Germinal center (tissue), 1 donor: ENCODE measurements at places on chromosomes 6 and 20.

- no peak for DNase-seq
These were observed 15.1 kb downstream of the SLC22A3 start for GRCh38 chr6:160363016-160363996.

DNA sequence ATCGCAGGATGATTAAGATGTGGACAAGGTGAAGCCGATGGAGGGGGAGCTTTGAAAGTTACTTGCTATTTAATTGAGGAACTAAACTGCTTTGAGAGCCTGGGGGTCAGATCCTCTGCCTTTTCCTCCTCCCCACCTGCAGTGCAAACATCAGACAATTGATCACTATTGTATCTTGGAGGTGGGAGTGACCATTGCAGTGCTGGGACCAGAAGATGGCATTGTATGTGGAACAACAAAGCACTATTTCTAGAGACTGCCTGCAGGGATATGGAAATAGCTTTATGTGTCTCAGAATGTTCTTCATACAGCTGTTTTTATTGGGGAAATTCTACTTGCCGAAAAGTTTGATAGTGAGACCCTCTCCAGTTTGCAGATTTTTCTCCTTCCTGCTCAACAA is 4.2 kb downstream of the MOG start:
- no peak for DNase-seq

DNA sequence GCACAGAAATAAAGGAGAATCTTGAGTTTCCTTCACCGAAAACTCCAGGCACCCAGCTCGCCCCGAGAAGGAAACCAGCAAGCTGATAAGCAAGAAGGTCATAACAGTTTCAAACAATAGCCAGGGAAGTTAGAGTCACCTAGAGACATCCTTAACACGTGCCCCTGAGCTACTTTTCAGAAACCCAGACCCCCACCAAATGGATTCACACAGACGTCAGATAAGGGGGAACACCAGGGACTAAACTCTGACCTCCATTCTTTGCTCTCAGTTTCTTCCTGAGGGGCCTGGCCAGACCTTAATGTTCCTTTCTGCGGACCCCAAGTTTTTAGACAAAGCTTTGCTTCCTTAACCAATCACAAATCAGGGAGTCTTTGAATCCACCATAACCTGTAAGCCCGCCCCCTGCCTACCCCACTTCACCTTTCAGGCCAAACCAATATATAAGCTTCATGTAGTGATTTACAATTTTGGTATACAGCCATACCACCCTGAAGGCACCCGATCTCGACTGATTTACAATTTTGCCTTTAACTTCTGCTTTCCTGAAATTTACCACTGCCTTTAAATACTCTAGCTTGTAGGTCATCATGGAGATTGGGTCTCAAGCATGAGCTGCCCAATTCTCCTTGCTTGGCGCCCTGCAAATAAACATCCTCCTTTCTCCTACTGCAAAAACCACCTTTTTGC is 11.7 kb downstream of the SOD2 start:
- no peak for DNase-seq

DNA sequence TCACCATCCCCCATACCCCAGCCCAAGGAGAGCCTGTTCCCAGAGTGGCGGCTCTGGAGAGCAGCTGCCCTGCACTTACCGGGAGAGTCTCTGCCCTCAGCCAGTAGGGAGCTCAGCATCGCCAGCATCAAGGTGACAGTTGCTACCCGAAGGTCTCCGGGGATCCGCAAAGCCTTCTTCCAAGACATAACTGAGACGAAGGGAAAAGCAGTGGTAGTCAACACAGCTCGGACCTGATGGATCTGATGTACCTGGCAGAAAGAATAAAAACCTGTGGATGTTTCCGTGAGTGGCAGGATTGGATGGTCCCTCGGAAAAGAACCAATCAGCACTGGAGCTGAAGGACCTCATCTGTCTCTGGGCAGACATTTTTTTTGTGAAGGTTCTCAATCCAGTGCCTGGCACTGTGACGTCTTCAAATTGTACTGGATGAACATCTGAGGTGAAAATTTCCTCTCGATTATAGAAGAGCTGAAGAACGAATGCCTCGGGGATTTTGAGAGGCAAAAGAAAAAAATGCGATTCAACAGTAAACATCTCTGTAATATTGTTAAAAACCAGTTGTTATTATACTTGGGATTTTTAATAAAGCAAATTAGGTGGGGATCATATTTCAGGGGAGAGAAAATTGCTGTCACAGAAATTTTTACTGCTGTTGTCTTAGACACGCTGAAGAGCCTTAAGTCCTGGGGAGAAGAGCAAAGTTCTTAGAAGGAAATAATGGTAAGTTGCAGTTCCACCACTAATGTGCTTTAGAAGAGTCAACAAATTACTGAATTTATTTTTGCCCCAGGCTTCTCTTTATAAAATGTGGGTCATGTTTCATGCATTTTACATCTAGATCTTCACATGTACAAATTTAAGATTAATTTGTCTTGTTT is at the start of gene HLA-DQB1:
HLA-DQB1 (minus strand) TSS at position 238 of the 881 bp plus-strand sequence; CDS start at position 188, 50 bp downstream.
- DNase-seq: peak; percentile 89

DNA sequence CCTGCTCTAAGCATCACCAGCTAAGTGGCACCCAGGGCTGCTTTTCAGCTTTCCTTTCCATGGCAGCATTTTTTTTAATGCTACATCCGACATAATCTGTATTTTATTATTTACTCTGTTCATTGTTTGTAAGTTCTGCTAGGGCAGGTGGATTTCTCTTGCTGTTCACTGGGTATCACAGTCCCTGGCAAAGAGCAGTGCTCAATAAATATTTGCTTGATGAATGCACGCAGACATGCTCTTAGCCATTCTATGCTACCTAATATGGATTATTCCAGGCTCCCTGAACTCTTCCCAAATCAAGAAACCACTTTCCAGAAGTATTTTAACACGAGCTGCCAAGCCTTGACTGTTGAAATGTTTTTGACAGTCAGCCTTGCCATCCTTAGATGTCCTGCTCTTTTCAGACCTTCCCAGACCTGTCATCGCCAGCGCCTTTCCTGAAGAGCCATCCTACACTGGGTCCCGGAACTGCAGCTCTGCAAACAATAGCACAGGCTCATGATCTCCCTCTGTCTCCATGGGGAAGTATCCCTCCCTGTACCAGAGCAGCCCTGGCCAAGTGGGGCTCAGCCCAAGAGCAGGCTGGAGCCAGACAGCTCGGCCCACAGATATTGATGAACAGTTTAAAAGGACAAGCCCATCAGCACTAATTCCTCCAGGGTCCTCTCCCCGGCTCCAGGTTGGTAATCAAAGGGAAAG is 136.5 kb upstream of the CDH4 start:
- no peak for DNase-seq

DNA sequence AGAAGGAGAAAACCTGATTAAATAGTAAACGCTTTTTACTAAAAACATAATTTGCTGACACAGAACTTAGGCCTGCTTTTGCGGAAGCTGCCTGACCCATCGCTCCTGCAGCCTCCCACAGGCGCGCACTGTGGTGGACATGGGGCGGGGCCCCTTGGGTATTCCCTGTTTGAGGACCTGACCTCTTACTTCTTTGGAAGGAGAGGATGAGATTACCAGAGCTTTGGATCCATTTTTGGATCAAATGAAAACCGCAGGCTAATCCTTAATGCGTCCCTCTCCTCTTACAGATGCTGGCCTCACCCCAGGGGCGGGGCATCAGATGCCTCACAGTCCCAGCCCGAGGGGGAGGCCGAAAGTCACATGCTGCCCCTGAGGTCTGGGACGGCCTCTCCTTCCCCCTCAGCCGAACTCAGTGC is 151.0 kb downstream of the SCML4 start:
- DNase-seq: no peak

GRCh38 chr6:12111363-12111670 is 99.2 kb downstream of the HIVEP1 start:
- DNase-seq: no peak

DNA sequence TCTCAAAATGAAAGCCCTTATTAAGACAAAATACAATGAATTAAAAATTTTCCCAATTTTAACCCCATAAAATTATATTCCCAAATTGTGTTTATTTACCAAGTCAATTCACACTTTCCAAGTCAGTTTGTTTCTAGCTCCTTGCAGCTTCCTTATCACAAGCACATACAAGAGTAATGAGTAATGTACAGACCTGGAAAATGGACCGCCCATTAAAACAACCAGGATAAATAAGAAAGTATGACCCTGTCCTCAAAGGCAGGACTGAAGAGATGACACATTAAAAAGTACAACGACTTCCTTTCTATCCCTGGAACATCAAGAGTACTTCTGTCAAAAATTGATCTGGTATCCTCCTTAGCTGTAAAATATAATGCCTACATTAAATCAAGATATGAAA is 47.1 kb upstream of the TMX4 start:
- DNase-seq: no peak

- DNase-seq: no peak
These were observed 74.4 kb downstream of the SH3BGRL2 start for GRCh38 chr6:79705456-79705995.

DNA sequence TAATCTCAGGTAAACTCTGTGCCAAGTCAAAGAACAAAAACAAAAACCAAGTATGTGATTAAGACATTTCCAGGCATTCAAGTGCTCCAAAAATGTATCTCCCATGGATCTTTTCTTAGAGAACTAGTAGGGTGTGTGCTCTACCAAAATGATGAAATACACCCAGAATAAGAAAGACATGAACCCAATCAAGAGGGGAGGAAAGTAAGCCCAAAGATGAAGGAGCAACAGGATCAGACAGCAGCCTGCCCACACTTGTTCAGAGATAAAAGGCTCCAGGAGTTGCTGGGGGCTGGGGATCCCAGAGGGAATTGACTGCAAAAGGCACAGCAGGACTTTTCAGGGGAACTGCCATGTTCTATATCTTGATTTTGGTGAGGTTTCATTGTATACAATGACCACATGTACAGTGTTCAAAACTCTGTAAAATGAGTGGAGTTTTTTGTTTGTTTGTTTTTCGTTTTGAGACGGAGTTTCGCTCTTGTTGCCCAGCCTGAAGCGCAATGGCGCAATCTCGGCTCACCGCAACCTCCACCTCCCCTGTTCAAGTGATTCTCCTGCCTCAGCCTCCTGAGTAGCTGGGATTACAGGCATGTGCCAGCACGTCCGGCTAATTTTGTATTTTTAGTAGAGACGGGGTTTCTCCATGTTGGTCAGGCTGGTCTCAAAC is 24.4 kb downstream of the GCM1 start:
- no peak for DNase-seq

GRCh38 chr6:8435845-8436168 is 462 bp upstream of the SLC35B3 start:
- DNase-seq: no peak

DNA sequence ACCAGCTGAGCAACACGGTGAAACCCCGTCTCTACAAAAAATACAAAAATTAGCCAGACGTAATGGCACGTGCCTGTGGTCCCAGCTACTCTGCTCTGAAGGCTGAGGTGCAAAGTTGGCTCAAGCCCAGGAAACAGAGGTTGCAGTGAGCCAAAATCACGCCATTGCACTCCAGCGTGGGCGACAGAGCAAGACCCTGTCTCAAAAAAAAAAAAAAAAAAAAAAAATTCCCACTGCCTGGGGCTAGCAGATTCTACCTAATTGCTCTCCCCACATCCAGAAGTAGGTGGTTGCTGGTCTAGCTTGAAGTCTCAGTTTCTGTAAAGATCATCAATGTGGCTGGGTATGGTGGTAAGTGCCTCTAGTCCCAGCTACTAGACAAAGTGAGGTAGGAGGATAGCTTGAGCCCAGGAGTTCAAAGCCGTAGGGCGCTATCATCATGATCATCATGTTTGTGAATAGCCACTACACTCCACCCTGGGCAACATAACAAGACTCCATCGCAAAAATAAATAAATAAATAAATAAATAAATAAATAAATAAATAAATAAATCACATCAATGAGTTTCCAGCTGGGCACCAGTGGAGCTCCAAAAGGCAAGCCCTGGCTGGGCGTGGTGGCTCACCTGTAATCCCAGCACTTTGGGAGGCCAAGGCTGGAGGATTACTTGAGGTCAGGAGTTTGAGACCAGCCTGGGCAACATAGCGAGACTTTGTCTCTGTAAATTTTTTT is 6.3 kb upstream of the AP5S1 start:
- DNase-seq: no peak

- no peak for DNase-seq
These were observed 13.6 kb upstream of the CALHM6 start for GRCh38 chr6:116447496-116448011.

DNA sequence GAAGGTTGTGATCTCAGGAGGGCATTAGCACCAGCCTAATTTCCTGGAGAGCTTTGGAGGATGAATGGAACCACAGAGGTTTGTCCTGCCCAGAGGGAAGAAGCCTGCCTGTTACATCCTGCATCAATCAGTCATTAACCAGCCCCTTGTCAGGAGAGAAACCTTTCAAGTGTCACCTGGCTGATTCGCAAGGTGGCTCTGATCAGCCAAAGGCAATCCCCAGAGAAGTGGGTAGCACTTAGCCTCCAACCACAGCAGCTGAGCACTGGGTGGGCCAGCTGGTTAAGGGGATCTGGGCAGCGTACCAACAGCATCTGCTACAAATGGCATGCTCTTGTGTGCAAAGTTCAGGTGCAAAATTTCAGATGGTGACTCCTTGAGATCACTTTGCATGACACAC is 26.9 kb downstream of the ANKEF1 start:
- DNase-seq: no peak

DNA sequence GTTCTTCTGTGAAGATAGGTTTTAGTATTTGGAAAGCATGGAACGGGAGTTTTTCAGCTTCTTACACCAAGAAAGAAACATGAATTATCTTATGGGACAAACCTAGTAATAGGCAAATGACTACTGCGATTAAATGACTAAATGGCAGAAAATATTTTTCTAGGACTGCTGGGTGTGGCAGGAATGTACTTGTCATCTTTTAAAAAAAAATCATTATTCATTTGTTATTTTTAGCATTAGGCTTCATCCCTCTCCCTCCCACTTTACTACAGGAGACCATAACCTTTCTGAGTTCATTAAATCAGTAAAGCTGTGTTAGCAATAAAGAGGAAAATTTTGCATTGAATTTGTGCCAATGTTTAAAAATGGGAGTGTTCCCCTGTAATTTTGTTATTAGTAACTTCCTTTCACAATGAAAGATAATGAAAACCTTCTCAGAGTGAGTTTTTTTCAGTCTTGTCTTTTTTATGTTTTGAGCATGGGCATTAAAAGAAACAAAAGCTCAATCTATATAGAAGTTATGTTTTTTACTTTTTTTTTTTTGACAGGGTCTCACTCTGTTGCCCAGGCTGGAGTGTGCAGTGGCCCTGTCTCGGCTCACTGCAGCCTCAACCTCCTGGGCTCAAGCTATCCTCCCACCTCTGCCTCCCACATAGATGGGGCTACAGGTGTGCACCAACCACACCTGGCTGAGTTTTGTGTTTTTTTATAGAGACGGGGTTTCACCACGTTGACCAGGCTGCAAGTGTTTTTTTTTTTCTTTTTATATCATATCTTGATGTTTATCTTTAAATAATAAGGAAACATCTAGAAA is 105.6 kb upstream of the CLDN20 start:
- no peak for DNase-seq

DNA sequence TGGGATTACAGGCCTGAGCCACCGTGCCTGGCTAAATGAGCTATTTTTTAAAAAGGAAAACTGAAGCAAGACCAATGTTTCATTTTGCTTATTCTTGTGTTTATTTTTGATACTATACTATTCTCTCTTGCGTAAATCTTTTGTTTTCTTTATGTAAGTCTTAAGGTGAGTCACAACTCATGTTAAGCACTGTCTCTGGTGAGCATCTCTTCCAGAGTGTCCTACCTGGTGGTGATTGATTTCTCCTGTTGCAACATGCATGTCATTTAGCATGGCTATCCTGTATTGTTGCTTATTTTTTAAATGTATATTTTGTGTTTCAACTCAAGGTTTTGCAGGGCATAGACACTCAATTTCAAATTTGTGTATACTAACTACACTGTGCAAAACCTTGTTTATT is 336.0 kb downstream of the RFPL4B start:
- DNase-seq: no peak

- no peak for DNase-seq
These were observed 39.0 kb downstream of the JAG1 start for GRCh38 chr20:10634683-10635411.

GRCh38 chr20:63765082-63765873 is 25.7 kb downstream of the SLC2A4RG start:
- DNase-seq: no peak
